Activated CD4-positive, alpha-beta T cell treated with anti-CD3 and anti-CD28 coated beads, Interleukin-2, amount 50 U/mL, for 1 hour (primary cell): ENCODE measurements at places on chromosomes 1 and 21.

DNA sequence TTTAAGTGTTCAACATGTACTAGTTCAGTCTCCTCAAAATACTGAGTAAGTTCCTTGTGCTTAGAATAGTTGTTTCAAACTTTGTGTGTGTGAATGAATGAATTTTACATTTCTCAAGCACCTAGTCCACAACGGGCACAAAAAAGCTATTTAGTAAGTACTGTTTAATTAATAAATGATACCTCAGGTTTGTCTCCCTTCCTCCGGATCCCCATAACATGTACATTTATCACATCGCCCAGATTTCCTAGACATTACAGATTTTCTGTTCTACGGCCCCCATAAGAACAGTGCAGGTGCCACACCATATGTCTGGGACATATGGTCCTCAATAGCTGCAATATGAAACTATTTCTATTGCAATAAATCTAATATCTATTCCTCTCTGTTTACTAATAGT lies 1.3 kb upstream of the TTF2 start:
- DNase-seq = no peak

GRCh38 chr1:178093494-178093950 lies 382 bp upstream of the RASAL2 start:
- peak; percentile 18 for DNase-seq

DNA sequence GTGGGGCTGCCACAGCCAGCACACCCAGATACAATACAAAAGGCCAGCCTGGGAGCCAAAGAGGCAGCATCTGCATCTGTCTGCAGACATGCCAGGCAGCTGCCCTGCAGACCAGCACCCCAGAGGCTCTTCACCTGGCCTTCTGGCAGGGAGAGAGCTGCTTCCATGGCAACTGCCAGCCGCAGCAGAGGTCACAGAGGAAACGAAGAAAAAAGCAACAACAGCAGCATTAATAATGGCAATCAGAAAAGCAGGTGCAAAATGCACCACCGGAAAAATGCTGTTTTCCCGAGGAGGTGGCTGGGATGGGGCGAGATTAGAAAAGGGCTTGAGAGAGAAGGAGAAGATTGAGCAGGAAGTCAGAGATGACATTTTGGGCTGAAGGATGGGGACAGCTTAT lies 309.5 kb downstream of the PCP4 start:
- no peak for DNase-seq

DNA sequence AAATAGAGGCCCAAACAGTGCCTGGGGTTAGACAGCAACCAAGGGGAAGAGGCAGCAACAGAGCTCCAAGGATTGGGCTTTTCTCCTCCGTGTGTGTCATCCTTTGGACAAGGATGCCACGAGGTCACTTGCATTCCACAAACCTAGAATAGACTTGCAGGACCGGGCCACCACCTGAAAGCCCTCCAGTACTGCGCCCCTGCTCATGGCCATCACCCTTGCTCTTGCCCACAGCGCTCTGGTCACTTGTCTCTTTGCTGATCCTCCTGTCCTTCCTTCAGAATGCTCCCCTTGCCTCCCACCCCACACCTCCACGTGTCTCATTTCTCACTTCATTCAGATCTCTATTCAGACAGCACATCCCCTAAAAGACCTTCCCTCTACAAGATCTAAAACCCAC lies 247.4 kb downstream of the MATN1 start:
- no peak for DNase-seq

GRCh38 chr21:26115899-26116298 lies 54.7 kb downstream of the APP start:
- no peak for DNase-seq

DNA sequence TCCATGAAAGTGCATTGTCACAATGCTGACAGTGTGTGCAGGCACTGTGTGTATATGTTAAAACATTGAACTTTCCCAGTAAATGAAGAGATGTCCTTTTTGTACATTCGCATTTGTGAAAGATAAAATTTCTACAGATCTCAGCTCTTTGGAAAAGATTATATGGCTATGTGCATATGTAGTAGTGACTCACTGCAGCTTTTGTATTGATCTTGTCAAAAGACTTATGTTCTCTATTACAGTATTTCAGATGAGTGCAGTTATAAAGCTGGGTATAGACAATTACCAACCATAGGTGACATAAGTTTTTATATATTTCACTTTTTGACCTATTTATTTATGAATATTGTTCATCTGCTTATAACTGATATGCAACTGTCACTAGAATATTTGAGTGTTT lies 212.6 kb downstream of the COL24A1 start:
- no peak for DNase-seq

GRCh38 chr1:219299420-219299819 lies 125.7 kb downstream of the LYPLAL1 start:
- no peak for DNase-seq

GRCh38 chr1:236858165-236858564 lies 63.1 kb downstream of the MTR start:
- no peak for DNase-seq

DNA sequence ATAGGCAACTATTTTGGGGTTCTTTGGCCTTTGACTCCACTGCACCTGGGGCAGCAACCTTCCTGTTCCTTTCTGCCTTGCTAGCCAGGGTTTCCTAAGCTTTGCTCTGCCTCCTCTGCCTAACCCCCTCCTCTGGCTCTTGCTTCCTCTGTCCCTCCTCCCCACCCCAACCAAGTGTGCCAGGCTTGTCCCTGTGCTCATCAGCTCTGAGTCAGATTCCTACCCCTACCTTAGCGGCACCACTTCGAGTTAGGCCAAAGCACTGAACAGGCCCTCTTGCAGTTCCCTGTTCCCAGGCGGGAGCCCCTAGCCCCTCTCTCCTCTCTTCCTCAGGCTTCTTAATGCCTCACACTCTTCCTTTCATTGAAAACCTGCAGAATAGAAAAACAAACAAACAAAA lies 74.8 kb upstream of the HAO2 start:
- DNase-seq = no peak

GRCh38 chr1:41898191-41898713 lies 20.5 kb downstream of the HIVEP3 start:
- DNase-seq = peak; percentile 66

DNA sequence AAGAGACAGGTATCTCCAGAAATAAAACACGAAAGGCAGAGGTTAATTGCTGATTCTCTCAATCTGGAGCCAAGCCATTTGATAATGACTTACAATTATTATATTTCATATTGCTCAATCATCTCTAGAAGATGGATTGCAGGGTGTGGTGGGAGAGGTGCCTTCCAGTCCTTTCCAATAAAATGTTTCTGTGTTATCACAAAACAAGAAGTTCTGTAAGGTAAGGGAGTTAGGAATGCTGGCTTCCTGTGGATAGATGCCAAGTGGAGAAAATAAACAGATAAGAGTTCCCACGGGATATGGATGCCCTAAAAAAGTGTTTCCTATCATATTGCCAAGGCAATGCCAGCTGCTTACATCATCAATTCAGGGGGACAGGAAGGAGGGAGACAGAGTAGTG lies 7.2 kb upstream of the CCN1 start:
- DNase-seq = no peak

- no peak for DNase-seq
These were observed 757.3 kb downstream of the LTN1 start for GRCh38 chr21:28235169-28235895.

GRCh38 chr1:220695426-220695825 lies 5.3 kb downstream of the C1orf115 start:
- DNase-seq = no peak

DNA sequence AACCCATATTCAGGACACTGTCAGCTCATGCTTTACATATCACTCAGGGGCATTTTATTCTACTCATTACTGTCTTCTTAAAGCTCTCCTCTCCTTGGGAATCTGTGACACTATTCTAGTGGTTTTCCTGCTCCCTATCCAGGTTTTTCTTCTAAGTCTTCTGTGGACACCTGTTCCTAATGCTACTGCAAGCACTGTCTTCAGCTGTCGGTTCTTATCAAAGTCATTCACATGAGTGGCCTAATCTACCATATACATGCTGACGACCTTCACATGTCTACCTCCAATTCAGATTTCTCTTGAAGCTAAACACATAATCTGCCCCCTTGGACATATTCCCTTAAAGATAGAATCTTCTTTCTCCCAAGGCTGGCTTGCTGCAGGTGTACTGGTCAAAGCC lies 39.8 kb upstream of the PRRX1 start:
- no peak for DNase-seq

- DNase-seq = no peak
These were observed 113.4 kb upstream of the RAB4A start for GRCh38 chr1:229157480-229157879.

DNA sequence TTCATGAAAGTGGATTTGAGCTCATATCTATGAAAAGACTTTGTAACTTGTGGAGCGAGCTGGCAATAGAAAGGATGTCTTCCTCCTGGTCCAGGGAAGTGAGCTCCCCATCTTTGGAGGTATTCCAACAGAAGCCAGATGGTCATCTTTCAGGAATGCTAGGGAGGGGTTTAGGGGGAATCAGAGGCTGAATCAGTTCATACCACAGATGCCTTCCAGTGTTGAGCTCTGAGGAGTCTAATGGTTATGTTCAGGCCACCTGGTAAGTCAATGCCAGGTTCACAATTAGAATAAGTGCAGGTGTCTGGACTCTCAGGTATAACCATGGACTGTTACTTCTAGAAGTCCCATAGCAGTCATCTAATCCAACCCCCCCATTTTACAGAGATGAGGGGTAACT lies 119.1 kb downstream of the ACTL8 start:
- no peak for DNase-seq
